ENCODE measurements at places on chromosomes 5 and 9.

- DNase-seq: no peak
These were observed 46.4 kb upstream of the ZNF462 start for GRCh38 chr9:106816524-106816923.

DNA sequence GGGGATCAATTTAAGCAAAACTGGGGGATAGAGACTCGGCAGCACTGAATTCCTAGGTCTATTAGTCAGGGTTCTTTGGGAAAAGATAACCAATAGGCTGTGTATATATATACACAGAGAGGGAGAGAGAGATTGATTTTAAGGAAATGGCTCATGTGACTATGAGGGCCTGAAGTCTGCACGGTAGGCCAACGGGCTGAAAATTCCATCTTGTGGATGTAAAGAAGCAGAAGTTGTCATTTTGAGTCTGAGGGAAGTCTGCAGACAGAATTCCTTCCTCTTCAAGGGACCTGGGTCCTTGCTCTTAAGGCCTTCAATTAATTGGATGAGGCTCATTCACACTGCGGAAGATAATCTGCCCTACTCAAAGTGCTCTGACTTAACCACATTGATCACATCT is 60.1 kb upstream of the ZNF622 start:
- no peak for DNase-seq

DNA sequence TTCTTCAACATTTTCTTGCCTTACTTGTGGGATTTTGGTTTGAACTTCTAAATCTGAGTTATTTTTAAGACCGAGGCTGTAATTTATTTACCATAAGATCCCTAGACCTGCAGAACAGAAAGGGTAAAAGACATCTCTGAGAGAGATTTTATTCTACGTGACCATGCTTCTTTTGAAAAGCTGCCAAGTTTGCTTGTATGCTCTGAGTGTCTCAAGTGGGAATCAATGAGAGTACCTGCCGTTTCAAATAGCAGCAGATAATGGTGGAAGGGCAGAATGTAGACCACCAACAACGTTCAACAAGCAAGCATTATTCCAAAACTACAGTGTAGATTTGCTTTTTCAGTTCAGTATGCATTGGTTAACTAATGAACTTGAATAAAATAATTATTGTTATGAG is 108.6 kb upstream of the MINAR2 start:
- no peak for DNase-seq

DNA sequence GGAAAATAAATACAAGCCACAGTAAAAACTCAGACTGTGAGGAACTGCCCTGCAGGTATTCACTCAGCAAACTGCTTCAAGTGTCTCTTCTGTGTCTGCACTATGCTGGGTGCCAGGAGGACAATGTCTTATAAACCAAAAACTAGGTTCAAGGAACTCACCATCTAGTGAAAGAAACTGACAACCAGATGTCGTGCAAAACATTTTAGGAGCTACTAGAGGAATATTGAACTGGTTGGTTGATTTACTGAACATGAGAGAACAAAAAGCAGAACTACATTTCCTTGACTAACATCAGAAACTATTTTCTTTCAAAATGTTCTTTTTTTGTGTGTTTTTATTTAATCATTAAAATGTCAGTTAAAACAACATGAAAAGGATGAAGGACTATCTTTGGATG is 35.2 kb downstream of the ZNF366 start:
- no peak for DNase-seq

DNA sequence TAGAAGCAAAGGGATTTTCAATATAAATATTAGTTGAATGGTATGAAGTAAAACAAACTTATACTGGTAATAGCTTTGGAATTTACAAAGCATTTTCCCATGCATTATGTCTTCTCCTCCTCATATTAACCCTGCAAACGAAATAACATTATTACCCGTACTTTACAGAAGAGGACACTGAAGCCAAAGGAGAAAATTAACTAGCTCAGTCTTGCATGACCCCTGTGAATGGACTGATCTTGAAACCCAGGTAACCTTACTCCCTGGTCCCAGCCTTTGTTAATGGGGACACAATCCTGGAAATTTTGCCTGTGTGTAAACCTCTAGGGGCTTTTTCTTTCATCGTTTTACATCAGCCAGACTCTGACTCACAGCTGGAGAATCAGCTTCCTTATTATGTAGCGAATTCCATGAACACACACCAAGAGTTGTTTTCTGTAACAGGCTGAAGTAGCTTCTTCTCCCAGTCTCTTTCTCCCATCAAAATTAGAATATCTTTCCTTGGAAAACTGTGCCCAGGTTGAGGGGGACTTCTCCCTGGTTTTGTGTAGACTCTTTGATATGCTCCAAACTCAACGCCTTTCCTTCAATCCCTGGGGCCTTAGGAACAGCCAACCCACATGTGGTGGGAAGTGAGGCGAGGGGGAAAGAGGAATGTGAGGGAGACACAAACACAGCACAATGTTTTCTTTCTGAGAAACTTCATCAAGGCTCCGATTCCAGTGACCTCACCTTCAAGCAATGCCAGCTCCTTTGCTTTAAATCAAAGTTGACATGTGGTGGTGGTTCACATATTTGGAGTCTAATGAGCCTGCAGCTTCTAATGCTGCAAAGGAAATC is 480.9 kb upstream of the PAPPA start:
- DNase-seq: no peak

GRCh38 chr9:132472599-132472998 is 62.6 kb downstream of the CFAP77 start:
- no peak for DNase-seq

- no peak for DNase-seq
These were observed 254.1 kb downstream of the SLF1 start for GRCh38 chr5:94872526-94872925.

DNA sequence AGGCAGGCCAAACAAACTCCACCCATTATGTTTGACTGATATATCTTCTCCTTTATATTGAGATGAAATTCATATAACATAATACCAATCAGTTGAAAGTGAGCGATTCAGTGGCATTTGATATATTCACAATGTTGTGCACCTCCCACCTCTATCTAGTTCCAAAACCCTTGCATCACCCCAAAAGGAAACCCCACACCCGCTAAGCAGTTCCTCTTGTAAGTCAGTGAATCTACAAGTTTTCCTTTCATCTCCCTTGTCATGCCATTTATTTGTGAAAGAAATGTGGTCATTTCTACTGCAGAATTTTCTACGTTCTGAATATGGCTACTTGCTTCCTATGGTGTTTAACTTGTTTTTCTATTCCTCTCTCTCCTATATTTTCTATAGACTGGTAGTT is 99.4 kb upstream of the PTPN3 start:
- no peak for DNase-seq

DNA sequence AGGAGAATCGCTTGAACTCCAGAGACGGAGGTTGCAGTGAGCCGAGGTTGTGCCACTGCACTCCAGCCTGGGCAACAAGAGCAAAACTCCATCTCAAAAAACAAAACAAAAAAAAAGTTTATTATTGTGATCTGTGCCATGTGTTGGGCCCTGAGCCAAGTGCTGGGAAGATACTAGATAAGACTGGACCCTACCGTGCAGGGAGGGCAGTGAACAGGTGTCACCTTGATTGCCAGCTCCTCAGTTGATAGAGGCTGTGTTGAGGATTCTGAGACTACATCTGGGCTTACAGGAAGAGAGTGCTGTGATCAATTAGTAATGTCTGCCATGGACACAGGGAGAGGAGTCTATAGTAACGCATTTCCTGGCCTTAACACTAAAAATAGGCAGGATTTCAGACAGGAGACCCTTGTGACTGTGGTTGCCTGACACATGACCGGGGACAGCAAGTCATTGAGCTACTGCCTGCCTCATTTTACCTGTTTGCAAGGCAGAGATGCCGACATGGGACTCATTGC is 201.5 kb downstream of the C9orf50 start:
- no peak for DNase-seq

DNA sequence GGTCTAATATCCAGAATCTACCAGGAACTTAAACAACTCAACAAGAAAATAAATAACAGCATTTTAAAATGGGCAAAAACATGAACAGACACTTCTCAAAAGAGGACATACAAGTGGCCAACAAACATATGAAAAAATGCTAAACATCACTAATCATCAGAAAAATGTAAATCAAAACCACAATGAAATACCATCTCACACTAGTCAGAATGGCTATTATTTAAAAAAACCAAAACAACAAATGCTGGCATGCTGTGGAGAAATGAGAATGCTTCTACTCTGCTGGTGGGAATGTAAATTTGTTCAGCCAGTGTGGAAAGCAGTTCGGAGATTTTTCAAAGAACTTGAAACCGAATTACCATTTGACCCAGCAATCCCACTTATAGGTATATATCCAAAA is 63.1 kb downstream of the ADAMTS6 start:
- no peak for DNase-seq

DNA sequence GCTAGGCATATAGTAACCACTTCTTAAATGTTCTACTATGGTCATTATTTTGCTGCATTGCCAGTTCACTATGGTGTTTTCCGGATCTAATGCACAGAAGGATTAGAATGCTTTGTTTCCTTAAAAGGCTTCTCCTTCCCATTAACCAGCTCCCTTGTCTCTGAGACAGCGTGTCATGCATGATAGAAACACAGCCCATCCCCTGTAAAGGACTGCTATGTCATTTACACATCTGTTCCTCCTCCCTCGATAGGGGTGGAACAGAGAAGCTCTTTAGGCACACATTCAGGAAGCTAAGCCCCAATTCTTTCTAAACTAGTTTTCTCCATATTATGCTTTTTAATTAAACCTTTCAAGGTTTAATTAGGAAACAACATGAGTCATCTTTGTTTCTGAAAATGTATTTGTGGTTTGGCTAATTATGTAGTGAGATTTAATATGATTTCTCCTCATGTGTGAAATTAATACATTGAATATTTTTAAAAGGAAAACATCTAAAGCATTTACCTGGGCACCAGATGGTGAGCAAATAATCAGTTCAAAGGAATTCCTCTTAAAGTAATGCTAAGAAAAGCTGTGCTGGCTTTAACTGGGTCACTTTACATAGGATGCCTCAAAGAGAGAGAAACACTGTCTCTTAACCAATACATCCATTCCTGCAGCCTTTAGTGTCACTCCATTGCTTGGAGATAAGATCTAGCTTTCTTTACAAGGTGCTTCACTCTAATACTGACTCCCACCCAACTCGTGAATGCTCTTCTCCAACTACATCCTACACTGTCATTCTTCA is 133.3 kb upstream of the PPP1R2B start:
- DNase-seq: no peak

GRCh38 chr9:99859243-99859980 is 37.7 kb downstream of the NR4A3 start:
- no peak for DNase-seq

DNA sequence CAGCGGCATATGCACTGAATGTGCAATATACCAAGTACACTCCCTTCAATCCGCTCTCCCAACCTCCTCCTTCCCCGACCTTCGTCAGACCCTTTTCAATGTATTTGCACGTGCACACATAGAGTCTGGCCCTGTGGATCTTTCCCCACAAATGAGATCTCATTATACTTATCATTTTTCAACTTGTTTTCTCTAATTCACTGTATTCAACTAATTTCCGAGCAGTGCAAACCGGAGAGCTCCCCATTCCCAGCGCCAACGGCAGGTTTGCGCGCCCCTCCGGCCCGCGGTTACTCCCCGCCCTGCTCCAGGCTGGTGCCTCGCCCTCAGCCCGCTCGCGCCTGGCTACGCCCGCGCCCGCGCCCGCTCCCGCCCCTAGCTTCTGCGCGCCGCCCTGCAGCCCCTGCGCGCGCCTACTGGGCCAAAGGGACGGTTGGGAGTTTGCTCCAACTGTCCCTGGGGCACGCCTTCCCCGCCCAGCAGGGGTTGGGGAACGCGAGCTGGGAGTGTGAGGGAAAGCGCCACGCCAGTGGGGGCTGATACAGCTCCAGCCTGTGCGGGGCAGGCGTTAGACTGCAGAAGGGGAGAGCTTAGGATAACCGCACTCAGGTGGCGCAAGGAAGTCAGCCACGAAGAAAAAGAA is 3.3 kb upstream of the CDC20B start:
- DNase-seq: peak; percentile 28

- no peak for DNase-seq
These were observed 146.5 kb upstream of the CDH6 start for GRCh38 chr5:31047007-31047406.

DNA sequence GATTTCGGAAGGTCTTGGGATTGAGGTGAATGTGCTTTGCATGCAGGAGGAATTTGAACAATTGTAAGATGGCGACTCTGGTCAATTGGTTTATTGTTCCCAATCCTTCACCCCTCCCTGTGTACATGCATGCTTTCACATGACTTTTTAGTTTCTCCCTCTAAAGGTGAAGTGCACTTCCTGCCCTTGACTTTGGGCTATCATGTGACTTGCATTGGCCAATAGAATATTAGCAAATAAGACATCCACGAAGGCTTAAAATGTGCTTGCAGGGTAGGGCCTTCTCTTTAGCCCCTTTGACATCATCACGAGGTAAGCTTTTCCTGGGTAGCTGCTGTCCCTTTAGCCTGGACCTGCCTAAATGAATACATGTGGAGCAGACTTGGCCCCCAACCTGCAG is 8.1 kb upstream of the ZBTB43 start:
- no peak for DNase-seq

DNA sequence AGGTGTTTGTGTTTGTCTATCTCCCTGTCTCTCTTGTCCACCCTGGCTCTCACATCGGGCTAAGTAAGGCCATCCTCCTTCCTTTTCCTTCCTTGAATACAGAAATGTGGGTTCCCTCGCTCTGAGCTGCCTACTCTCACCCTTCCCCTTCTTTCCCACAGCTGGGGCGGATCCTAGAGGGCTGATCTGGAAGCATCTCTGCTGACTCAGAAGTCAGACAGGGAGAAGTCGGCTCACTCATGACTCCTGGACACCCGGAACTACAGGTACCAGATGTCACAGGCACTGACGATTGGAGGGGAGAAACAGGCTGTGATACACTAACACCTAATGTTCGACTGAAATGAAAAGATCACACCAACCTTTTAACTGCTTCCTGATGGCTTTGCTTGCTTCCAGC is 41.3 kb downstream of the PTPN3 start:
- no peak for DNase-seq

DNA sequence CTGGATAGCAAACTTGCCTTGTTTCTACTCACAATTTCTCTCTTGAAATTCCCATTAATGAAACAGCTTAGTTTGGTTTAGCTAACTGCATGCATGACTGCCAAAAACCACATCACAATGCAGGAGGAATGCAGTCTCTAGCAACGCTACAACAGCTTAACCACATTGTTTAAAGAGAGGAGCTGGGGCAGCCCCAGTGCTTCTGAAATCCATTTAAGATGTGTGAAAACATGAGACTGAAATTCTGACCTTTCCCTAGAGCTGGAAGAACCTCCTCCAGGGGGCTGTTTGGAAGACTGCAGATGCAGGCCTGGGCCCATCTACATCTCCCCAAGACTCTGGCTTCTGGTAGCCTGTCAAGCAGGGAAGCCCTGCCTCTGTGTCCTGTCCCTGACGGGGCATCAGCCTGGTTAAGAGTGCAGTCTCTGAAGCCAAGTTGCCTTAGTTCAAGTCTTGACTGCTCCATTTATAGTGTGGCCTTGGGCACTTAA is 157.1 kb downstream of the ZNF462 start:
- no peak for DNase-seq
